ENCODE measurements at places on chromosomes 1 and 21. TPM values are rescaled to one million over a fixed set of nuclear protein-coding genes. Genes with fewer than 3 reads are reported as not detected.
A peak's percentile ranks its signal among the peaks of the same experiment; 100 is the strongest.

- H3K4me1 ChIP-seq: peaks cover 12% of the 10 kb centered on the region
- H3K4me3 ChIP-seq: no peak overlapping the region
- H3K27me3 ChIP-seq: no peaks in the 10 kb centered on the region
- H3K36me3 ChIP-seq: peaks cover 9% of the 10 kb centered on the region
These were observed 129.8 kb upstream of the PRDX6 start for GRCh38 chr1:173347282-173347818.

- peaks cover 13% of the 10 kb centered on the region for H3K27me3 ChIP-seq
- no peak overlapping the region for H3K27ac ChIP-seq
These were observed 355.0 kb downstream of the SETD4 start for GRCh38 chr21:35705237-35705887.

DNA sequence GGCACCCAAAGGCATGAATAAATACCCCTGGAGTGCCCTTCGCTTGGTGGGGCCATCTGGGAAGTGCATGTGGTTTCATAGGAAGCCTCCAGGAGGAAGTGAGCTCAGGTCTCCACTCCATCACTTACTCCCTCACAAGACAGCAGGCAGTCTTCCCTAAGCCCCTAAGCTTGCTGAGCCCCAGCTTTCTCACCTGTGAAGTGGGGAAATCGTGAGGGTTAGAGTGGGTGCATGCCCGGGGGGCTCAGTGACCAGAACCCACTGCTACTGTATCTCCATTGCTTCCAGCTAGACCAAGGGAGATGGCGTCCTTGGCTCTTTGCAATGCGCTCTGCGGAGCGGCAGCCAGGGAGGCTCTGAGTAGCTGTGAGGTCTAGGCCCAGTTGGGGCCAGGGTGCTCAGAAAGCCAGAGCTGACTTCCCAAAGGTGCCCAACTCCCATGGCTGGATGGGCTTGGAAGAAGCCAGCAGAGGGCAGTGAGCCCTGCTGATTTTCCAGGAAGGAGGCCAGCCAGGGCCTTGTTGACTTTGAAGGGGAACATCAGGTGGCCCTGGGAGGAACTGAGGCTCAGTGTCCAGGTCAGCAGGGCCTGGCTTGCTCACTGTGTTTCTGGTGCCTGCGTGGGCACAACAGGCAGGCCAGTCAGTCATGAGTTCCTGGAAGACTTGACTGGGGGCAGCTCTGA, 27.3 kb downstream of the CDCP2 start:
- H3K4me3 ChIP-seq: no peak overlapping the region
- H3K27ac ChIP-seq: no peak overlapping the region
- H3K4me1 ChIP-seq: no peaks in the 10 kb centered on the region

DNA sequence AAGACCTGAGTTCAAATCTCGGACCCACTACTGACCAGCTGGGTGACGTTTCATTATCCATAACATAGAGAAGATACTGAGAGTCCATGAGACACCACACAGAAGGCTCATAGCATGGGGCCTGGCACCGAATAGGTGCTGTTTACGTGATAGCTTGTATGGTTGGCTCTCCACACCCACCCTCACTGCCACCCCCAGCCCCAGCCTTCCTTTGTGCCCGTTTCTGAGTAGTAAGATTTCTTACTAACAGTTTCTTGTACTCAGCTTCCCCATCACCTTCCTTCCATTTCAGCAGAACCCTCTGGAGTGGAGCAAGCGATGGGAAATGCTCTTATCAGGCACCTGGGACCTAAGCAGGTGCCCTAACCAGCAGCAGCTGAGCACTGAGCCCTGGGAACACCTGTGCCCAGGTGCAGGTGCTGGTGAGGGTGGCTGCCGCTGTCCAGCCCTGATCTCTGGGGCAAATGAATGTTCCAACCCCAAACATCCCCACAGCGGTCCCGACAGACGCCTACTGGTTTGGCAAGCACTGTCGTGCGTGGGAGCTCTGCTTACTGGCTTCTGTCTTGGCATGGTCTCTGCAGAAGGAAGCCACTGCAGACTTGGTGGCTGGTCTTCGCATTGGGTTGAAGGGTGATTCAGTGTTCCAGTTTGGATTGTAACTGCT, 225.4 kb downstream of the CAMTA1 start:
- H3K27ac ChIP-seq: no peak overlapping the region
- DNase-seq: no peak
- H3K4me3 ChIP-seq: no peak overlapping the region
- H3K4me1 ChIP-seq: no peaks in the 10 kb centered on the region

Gene PSMB2
- 110 TPM for total RNA-seq

- H3K36me3 ChIP-seq: peaks cover 18% of the 10 kb centered on the region
- no peak for DNase-seq
- peaks cover 1% of the 10 kb centered on the region for H3K27me3 ChIP-seq
These were observed 97.9 kb upstream of the KIF26B start for GRCh38 chr1:245056913-245057312.

GRCh38 chr1:66331658-66332547, 202.1 kb upstream of the SGIP1 start:
- H3K4me1 ChIP-seq: peaks cover 51% of the 10 kb centered on the region
- peak; percentile 98 for DNase-seq
- peaks cover 49% of the 10 kb centered on the region for H3K36me3 ChIP-seq
- peaks cover 6% of the 10 kb centered on the region for H3K27me3 ChIP-seq
- peak overlapping the region; percentile 96 for H3K27ac ChIP-seq

DNA sequence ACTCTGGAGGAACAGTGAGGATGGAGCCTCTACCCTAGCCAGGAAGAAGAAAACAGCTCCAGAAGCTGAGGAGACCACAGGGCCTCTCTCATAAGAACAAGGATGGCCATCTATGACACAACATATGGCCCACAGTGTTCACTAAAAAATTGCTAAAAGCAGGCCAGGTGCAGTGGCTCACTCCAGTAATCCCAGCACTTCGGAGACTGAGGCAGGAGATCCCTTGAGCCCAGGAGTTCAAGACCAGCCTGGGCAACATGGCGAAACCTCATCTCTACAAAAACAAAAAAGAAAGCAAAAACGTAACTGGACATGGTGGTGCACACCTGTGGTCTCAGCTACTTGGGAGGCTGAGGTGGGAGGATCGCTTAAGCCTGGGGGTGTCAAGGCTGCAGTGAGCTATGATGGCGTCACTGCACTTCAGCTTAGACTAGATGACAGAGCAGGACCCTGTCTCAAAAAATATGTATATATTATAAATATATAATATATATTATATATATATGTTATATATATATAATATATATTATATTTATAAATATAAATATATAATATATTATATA, 103.1 kb downstream of the TOMM20 start:
- H3K4me3 ChIP-seq: no peak overlapping the region
- no peaks in the 10 kb centered on the region for H3K36me3 ChIP-seq
- no peaks in the 10 kb centered on the region for H3K27me3 ChIP-seq
- no peak overlapping the region for H3K27ac ChIP-seq

DNA sequence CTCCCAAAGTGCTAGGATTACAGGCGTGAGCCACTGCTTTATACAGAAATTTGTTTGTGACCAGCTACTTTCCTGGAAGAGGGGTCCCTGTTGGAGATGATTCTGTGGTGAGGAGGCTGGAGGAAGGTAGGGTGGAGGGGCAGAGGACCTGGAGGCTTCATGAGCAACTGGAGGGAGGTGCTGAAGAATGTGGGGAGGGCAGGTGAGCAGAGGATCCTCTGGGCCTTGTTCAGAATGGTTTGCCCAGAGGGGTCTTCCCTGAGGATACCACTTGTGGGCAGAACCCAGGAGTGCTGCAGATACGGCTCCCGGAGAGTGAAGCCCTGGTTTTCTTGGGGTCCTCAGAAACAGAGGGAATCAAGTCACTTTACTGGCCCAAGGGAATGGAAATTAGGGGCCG, 67.2 kb upstream of the WDR26 start:
- no peak for DNase-seq
- no peaks in the 10 kb centered on the region for H3K27me3 ChIP-seq
- H3K36me3 ChIP-seq: peaks cover 4% of the 10 kb centered on the region
- H3K27ac ChIP-seq: no peak overlapping the region
- H3K4me3 ChIP-seq: no peak overlapping the region

- no peak for DNase-seq
- no peaks in the 10 kb centered on the region for H3K36me3 ChIP-seq
- no peaks in the 10 kb centered on the region for H3K4me1 ChIP-seq
- no peak overlapping the region for H3K27ac ChIP-seq
- H3K27me3 ChIP-seq: no peaks in the 10 kb centered on the region
These were observed 9.8 kb upstream of the FCRL1 start for GRCh38 chr1:157829711-157830110.

Gene TRABD2B
- total RNA-seq: not detected

DNA sequence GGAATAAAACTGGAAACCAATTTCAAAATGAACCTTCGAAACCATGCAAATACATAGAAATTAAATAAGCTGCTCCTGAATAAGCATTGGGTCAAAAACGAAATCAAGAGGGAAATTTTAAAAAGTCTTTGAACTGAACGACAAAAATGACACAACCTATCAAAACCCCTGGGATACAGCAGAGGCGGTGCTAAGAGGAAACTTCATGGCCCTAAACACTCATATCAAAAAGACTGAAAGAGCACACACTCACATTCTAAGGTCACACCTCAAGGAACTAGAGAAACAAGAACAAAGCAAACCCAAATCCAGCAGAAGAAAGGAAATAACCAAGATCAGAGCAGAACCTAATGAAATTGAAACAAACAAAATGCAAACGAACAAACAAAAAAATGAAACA, 85.2 kb upstream of the CDC42BPA start:
- no peaks in the 10 kb centered on the region for H3K4me1 ChIP-seq
- no peak overlapping the region for H3K27ac ChIP-seq
- H3K4me3 ChIP-seq: no peak overlapping the region

Gene CCDC30
- 0.31 TPM for total RNA-seq

GRCh38 chr1:77438236-77438913, 156.6 kb downstream of the AK5 start:
- H3K36me3 ChIP-seq: peaks cover 41% of the 10 kb centered on the region
- H3K27ac ChIP-seq: peak overlapping the region; percentile 84
- peak; percentile 85 for DNase-seq
- no peaks in the 10 kb centered on the region for H3K27me3 ChIP-seq
- H3K4me1 ChIP-seq: peaks cover 51% of the 10 kb centered on the region

DNA sequence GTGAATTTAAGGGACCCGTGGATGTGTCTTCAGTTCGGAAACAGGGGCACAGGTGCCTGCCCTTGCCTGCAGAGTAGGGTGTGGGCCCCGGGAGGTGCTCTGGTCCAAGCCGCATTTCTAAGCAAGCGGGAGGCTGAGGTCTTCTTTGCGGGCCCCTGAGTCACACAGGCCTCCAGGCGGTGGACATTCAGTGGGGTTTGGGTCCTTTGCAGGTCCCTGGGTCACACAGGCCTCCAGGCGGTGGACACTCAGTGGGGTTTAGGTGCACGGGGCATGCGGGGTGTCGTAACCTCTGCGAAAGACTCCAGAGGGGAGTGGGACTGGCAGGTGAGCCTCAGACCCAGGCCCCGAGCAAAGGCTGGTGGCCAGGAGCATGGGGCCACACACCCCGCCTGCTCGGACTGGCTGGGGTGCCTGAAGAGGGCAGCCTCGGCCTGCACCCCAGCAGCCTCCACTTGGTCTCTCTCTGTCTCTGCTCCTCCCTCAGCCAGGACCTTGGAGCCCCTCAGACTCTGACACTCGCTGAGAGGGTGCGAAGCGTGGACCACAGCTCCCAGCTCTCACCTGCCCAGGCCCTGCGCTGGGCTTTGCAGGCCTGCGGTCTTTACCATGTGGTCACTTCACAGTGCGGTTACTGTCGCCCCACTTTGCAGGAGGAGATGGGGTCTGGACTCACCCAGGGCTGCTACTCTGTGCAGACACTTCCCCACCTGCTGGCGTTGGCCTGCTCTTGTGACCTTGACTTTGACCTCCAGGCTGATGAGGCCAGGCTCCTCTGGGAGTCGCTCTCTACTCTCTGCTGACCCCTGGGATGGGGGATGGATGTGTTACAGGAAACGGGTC, 6.0 kb upstream of the AGPAT3 start:
- no peak for DNase-seq
- peaks cover 13% of the 10 kb centered on the region for H3K27me3 ChIP-seq
- peak overlapping the region; percentile 26 for H3K27ac ChIP-seq
- peaks cover 13% of the 10 kb centered on the region for H3K4me1 ChIP-seq
- no peaks in the 10 kb centered on the region for H3K36me3 ChIP-seq

DNA sequence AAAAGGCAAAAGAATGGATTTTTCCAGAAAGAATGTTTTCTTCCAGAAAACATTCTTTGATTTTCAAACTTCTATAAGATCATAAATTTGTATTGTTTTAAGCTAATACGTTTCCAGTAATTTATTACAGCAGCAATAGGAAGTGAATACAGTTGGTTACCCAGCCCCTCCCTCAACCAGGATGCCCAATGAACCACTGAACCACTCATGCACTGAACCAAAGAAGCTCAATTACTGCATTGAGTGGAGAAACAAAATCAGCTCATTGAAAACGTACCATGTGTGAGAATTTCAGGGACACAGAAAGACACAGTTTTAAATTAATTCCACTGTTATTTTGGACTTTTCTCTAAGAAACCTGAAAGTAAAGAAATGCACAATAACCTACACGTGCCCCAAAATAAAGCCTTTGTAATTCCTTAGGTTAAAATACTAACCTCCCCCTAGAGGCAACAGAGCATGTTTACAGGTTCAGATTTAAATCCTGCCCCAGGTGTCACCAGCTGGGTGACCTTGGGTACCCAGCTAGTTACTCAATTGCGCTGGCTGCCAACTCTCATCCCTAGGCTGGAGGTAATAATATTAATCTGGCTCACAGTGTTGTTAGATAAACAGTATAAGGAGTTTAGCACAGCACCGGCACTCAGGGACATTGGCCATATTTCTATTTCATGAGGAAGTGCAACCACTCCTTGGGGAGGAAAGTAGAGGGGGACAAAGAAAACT, 111.7 kb downstream of the NMNAT2 start:
- no peak for DNase-seq
- H3K27ac ChIP-seq: no peak overlapping the region
- H3K4me1 ChIP-seq: peaks cover 43% of the 10 kb centered on the region
- peaks cover 2% of the 10 kb centered on the region for H3K27me3 ChIP-seq
- no peak overlapping the region for H3K4me3 ChIP-seq
- H3K36me3 ChIP-seq: no peaks in the 10 kb centered on the region

- H3K4me1 ChIP-seq: peaks cover 10% of the 10 kb centered on the region
- no peak overlapping the region for H3K27ac ChIP-seq
- no peaks in the 10 kb centered on the region for H3K27me3 ChIP-seq
- H3K4me3 ChIP-seq: no peak overlapping the region
- H3K36me3 ChIP-seq: no peaks in the 10 kb centered on the region
These were observed 7.6 kb upstream of the RAP1A start for GRCh38 chr1:111611986-111612385.

Gene SMIM1
- total RNA-seq: 1.1 TPM

GRCh38 chr1:99306056-99306455, 41.8 kb downstream of the PLPPR4 start:
- no peak for DNase-seq
- H3K27me3 ChIP-seq: no peaks in the 10 kb centered on the region
- no peaks in the 10 kb centered on the region for H3K4me1 ChIP-seq
- no peak overlapping the region for H3K4me3 ChIP-seq
- no peak overlapping the region for H3K27ac ChIP-seq

Gene COL8A2
- 6.4 TPM for total RNA-seq

Gene LRRN2
- not detected for total RNA-seq

Gene CHI3L2
- total RNA-seq: not detected

GRCh38 chr1:101769520-101769919, 227.2 kb downstream of the OLFM3 start:
- H3K27ac ChIP-seq: no peak overlapping the region
- H3K36me3 ChIP-seq: no peaks in the 10 kb centered on the region
- DNase-seq: no peak
- no peaks in the 10 kb centered on the region for H3K27me3 ChIP-seq
- no peaks in the 10 kb centered on the region for H3K4me1 ChIP-seq

Gene PKNOX1
- 16.6 TPM for total RNA-seq

- H3K36me3 ChIP-seq: no peaks in the 10 kb centered on the region
- DNase-seq: no peak
- H3K27me3 ChIP-seq: no peaks in the 10 kb centered on the region
- no peak overlapping the region for H3K27ac ChIP-seq
- no peak overlapping the region for H3K4me3 ChIP-seq
These were observed 63.3 kb downstream of the RHOU start for GRCh38 chr1:228798548-228798947.

Data from HFFc6 (cell line).